Activated naive CD4-positive, alpha-beta T cell treated with Interleukin-2 at 50 U/mL for 16 hours (primary cell): ENCODE measurements at places on chromosomes 4 and X.

DNA sequence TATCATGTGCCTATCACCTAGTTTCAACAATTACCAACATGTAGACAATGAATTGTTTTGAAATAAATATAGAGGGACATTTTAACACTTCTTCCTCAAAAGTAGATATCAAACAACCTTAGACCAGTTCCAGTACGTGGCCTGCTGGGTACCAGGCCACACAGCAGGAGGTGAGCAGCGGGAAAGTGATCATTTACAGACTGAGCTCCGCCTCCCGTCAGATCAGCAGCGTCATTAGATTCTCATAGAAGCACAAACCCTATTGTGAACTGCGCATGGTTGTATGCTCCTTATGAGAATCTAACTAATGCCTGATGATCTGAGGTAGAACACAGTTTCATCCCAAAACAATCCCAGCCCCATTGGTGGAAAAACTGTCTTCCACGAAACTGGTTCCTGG, 6.5 kb downstream of the BBS7 start:
- no peak for DNase-seq

- no peak for DNase-seq
Observed at GRCh38 chrX:47749185-47749967, 87.3 kb upstream of the ZNF81 start.

DNA sequence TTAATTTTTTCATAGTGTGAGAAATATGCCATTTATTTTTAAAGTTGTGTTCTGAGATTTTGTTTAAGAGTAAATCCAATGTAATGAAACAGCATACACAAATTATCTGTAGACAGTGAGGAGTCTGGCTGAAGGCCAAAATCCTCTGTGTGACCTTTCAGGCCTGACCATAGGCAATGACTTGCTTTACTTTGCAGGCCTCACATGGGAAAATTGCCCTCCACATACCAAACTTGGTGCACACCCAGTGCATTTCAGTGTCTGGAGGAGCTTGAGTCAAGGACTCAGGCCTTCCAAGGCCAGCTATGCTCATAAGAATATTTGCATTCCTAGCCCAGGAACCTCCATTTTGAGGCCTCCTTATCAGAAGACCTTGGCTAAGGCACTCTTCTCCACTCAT, 430.1 kb downstream of the GABRG1 start:
- no peak for DNase-seq

DNA sequence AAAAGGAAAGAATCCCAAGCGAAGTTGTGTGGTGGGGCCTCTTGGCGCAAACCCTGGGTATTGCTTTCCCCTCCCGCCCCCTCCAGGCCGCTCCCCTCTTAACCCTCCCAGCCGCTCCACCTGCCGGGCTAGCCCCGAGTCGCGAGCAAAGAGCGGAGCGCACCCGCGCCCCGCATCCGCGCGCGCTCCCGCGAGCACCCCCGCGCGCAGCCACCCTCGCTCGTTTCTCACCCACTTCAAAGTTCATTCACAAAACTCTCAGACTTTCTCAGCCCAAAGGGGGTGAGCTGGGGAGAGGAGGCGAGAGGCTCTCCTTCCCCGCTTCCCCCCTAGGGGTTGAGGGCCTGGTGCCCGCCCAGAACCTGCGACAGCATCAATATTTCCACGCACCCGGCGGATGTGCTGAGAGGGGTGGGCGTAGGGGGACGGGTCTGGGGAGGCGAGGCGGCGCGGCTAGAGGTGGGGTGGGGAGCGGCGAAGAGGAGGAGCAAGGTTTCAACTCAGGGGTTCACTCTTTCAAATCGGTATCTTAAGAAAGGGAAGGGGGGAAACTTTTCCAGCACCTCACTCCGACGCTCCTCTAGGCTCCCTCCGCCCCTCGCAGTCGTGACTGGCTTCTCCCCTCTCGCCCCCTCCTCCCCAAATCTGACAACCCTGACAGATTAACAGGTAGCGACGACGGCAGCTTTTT, 1.8 kb downstream of the MAML3 start:
- peak; percentile 78 for DNase-seq

DNA sequence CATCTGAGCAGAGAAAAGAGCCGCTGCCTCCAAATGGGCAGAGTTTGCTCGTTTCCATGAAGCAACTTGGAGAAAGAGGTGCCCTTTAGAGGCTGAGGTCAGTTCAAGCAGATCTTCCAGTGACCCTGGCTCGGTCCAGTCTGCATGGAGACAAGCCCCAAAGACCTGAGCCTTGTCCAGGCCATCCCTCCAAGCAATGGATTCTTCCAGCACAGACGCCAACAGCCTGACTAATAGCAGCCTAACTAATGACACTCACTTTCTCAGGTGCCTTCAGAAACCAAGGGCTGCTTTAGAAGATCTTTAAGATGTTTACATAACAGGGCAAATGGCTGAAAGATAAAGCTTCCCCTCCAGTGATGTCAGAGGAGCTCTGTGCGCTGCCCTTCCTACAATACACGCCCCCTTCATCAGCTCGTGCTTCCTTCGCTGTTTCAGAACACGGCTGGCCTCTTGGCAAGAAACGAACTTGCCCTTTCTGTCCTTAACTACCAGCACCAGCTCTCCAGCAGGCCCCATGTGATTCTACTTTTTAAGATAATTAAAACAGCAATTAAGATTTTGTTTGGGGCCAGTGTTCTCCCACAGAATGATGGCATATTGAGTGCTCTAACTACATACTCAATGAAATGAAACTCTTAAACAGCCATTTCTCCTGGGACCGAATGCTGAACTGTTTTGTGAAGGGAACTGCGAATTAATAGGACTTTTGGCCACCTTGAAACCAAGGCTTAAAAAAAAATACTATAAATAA, 119.0 kb downstream of the GPR143 start:
- DNase-seq: no peak

GRCh38 chr4:153341575-153342090, 2.9 kb upstream of the MND1 start:
- DNase-seq: no peak

DNA sequence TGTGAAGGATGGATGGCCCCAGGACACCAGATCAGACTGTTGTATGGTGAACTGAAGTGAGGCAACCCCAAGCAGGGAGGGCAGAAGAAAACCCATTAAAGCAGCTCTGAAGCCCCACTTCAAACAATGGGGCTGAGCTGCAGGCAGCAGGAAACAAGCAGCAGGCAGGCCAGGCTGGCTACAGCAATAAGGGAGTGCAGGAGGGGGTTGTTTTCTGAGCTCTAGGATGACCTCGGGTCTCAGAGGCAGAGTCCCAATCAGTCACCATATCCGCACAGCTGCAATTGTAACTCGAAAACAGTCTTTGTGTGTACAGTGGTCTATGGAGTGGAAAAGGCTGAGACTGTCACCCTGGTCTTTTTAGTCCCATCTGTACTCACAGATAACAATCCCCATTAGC, 90.4 kb downstream of the COL4A6 start:
- DNase-seq: no peak

DNA sequence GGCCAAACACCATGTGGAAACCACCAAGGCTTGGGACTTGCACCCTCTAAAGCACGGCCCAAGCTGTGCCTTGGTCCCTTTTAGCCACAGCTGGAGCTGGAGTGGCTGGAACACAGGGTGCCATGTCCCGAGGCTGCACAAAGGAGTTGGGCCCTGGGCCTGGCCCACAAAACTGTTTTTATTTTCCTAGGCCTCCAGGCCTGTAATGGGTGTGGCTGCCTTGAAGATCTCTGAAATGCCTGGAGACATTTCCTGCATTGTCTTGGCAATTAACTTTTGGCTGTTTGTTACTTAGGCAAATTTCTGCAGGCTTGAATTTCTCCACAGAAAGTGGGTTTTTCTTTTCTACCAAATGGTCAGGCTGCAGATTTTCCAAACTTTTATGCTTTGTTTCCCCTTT, 55.7 kb downstream of the IL15 start:
- DNase-seq: no peak

DNA sequence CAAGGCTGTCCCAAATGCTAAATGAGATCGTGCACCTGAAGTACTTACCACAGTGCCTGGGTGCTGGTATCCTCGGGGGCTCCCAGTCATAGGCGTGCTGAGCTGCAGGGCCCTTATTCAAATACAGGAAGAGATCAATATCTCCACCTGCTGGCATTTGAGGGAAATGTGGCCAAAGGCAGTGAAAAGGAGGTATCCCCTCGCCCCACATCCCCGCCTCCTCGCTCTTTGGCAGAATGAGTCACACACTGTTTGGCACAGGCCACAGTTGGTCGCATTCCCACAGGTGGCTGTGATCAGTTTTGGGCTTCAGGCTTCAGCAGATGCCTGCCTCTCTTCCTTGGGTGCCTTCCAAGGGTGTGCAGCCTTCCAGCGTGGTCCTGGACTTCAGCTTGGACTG, 28.4 kb downstream of the ZNF185 start:
- DNase-seq: peak; percentile 48

DNA sequence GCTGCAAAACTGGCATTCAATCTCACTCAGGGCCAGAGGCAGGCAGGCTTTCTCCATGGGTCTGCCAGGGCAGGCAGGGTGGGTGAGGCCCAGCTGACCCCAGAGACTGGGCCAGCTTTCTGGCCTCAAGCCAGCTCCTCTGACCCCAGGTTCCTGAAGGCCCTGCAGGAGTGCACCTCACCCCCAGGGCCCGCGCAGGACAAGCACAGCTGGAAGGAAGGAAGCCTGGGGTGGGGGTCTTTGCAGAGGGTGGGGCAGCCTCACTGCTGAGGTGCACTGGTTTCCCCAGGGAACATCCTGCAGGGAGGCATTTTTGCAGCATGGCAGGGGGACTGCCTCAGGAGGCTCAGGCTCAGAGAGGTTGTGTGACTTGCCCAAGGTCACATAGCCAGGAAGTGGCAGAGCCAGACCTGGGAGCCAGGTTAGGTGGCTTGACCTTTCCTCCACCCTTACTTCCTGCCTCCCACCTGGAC, 31.5 kb upstream of the AFAP1 start:
- no peak for DNase-seq

DNA sequence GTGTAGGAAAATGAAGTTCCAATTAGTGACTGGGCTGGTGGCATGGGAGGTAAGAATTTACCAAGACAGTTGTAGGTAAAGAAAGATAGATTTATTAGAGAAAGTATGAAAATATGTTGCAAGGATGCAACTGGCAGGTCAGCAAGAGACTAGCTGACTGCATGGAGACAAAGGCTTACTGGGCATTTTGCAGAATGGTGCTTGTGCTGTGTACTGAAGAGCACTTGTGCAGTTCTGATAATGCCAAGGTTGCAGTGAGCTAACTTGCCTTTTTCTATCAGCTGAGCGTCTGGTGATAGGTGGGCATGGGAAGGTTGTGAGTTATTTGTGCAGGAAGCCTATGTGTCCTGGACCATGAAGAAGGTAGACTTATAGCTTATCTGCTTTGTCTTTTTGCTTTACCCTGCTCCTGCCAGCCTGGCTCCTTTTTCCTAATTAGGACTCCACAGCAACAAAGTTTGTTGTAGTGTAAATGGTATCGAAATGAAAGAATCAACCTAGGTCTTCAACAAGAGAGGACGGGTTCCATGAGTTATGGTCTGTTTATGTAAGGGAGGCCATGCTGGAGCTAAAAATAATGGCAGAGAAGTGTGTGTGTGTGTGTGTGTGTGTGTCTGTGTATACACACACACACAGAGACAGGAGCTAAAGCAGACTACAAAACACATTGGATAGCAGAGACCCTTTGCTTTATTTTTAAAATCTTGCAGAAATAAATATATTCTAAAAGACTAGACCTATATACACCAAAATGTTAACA, 15.0 kb downstream of the BST1 start:
- DNase-seq: no peak

- DNase-seq: no peak
Observed at GRCh38 chr4:2302387-2303119, 40.6 kb upstream of the MXD4 start.

GRCh38 chr4:166143227-166143626, 270.2 kb downstream of the TLL1 start:
- peak; percentile 18 for DNase-seq

- no peak for DNase-seq
Observed at GRCh38 chr4:69078852-69079251, 17.4 kb upstream of the UGT2B7 start.

GRCh38 chr4:176885224-176885623, 92.5 kb upstream of the VEGFC start:
- no peak for DNase-seq

DNA sequence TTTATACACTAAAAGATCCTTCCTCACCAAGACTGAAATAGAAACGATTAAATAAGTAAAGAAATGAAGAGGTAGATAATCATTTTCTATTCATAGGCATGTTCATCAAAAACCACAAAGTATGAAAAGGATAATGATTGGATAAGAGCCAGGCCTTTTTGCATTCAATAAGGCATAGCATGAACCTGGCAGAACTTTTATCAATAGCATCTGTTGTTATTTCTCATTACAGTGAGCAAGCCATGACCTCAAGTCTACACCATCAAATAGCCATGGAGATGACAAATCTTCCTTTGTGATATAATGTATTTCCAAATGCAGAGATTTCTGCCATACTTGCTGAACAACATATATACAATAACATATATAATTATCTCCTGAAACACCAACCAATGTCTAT, 206.0 kb upstream of the SLC7A11 start:
- no peak for DNase-seq

- no peak for DNase-seq
Observed at GRCh38 chr4:184769141-184769765, 35.4 kb upstream of the CENPU start.

DNA sequence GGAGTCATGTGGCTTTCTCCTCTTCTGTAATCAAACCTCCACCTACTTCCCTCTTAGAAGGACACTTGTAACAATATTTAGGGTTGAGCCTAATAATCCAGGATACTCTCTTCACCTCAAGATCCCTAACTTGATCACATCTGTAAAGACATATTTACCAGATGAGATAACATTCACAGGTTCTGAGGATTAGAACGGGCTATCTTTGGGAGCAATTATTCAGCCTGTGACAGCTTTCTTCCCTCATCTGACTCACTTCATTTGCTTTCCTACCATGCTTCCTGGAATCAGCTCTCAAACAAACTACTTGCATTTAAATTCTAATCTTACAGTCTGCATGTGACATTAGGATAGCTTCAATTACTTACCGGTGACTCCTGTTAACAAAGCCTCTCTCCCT, 133.5 kb upstream of the NDST3 start:
- no peak for DNase-seq

- DNase-seq: no peak
Observed at GRCh38 chrX:14496674-14497073, 32.7 kb upstream of the GLRA2 start.

GRCh38 chr4:17654701-17655100, 40.3 kb downstream of the MED28 start:
- no peak for DNase-seq

- DNase-seq: no peak
Observed at GRCh38 chr4:177228599-177228998, 81.1 kb upstream of the NEIL3 start.

DNA sequence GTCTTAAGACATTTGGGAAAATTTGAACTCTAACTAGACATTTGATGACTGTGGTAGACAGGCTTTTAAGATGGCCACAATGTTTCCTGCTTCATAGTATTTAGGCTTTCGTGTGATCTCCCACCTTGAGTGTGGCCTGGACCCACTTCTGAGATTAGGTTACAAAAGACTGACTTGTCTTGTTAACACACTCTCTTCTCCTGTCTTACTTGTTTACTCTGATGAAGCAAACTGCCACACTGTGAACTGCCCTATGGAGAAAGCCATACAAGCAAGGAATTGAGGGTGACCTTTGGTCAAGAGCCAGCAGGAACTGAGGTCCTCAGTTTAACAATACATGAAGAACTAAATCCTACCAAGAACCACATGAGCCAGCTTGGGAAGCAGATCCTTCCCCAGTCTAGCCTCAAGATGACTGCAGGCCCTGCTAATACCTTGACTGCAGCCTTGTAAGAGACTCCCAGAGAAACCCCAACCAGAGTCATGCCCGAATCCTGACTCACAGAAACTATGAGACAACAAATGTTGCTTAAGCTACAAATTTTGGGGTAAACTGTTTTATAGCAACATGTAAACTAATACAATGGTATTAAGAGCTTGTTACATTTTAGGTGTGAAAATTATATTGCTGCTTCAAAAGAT, 20.3 kb downstream of the UBA6 start:
- no peak for DNase-seq
